Kidney epithelial cell (primary cell): ENCODE measurements at places on chromosomes 6 and 20. TPM values are rescaled to one million over a fixed set of nuclear protein-coding genes. Genes with fewer than 3 reads are reported as not detected.

L3MBTL1 gene
- 6.0 and 14.6 TPM in 2 replicates for total RNA-seq

TPD52L2 gene
- 166 and 177 TPM in 2 replicates for total RNA-seq

SEMG1 gene
- not detected in 2 replicates for total RNA-seq

ZNF451 gene
- total RNA-seq: 34.4 and 37.2 TPM in 2 replicates

ZSCAN31 gene
- 4.0 and 5.6 TPM in 2 replicates for total RNA-seq

EFCAB8 gene
- not detected in 2 replicates for total RNA-seq

SLC13A3 gene
- total RNA-seq: 2.6 and 3.4 TPM in 2 replicates

FAM184A gene
- 2.0 and 4.0 TPM in 2 replicates for total RNA-seq

NHLRC1 gene
- 3.1 and 4.5 TPM in 2 replicates for total RNA-seq

ZC3H12D gene
- not detected in 2 replicates for total RNA-seq

MDFI gene
- total RNA-seq: 84.6 and 99.6 TPM in 2 replicates

SOX12 gene
- 10.2 and 13.1 TPM in 2 replicates for total RNA-seq

DDX43 gene
- 1.1 and 1.2 TPM in 2 replicates for total RNA-seq

RCAN2 gene
- total RNA-seq: 5.6 and 6.2 TPM in 2 replicates

ETV7 gene
- total RNA-seq: 6.8 and 8.4 TPM in 2 replicates

DNA sequence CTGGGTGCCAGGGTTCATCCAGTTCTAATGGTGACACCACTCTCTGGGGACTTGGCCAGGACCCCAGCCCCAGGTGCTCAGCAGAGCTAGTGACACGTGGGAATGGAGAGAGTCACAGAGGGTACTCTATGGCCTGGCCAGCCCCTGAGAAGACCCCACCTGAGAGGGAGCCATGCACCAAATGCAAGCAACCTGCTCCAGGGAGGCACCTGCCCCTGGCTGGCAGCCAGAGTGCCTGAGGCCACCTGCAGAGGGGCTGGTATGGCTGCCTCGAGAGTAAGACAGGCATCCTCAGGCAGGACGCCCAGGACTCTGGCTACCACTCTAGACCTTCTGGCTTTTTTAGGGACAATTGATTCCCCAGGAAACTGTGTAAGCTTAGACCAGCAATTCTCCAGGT lies 38.6 kb upstream of the CST7 start:
- DNase-seq: no peak

DNA sequence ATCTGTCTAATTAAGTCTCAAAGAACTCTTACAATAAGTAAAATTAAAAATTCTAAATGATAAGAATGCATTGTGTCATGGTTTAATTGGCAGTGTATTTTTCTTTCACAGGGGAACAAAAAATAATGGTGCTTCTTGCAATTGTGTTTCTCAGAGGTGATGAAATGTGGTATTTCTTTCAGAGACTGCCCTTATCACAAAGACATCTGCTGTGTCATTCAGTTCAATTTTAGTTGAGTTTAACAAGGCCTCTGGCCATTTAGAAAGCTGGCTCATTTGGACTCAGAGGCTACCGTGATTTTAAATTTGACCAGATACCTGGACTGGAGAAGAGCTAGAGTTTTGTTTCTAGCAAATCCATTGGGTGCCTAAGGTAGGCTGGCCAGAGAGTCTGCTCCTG lies 23.6 kb upstream of the ZNF831 start:
- no peak for DNase-seq

DNA sequence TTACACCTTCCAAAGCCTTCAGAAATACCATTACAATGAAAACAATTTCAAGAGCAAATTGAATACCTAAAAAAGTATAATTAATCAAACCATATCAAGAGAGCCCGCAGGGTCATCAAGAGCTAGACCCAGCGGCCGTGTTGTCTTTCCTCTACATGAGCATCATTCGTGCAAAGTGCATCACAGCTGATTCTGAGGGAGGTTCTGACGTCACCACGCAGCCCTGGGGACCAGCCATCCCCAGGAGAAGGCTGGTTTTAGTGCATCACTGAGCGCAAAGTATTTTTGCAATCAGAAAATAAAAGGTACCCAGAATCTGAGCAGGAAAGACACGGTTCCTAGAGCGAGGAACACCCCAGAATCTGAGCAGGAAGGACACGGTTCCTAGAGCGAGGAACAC lies 371.4 kb downstream of the CDH4 start:
- no peak for DNase-seq

DNA sequence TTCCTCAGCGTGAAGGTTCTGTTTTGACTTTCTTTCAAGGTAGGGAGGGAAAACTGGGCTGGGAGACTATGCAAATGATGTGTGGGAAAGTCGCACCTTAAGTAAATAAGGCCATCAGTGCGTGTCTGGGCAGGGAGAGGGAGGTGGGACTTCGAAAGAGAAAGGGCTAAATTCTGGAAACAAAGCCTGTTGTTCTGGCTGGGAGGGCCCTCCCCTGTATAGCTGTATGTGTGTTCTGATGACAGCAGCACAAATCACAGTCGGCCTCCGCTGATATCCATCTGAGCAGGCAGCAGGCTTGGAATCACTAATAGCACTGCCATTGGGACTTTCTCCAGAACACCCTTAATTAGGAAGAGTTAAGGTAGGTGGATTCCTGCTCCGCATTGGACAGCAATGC lies 19.2 kb downstream of the JAG1 start:
- no peak for DNase-seq

DNA sequence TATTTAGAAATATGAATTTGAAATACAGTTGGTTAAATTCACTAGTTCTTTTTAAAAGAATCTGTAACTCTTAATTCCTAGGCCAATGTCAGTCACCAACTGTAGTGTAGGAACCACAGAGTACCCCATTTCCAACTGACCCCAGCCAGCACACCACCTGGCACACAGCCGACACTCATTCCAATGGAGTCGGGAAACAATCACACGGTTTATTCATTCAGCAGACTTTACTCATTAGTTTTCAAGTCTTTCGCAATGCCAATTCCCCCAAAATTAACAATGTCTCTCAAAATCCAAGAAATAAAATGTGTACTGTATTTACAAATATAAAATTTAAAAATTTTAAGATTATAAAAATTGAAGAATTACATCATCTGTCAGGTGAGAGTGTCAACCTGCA lies 13.5 kb downstream of the ARG1 start:
- no peak for DNase-seq

GRCh38 chr20:50385733-50386640 lies 124.2 kb upstream of the PTPN1 start:
- no peak for DNase-seq

- DNase-seq: no peak
Observed at GRCh38 chr6:154995254-154996015, at the start of gene TIAM2. Gene TIAM2 (plus strand): TSS chr6:154995315. CDS start chr6:155129224, 133,909 bp downstream.

DNA sequence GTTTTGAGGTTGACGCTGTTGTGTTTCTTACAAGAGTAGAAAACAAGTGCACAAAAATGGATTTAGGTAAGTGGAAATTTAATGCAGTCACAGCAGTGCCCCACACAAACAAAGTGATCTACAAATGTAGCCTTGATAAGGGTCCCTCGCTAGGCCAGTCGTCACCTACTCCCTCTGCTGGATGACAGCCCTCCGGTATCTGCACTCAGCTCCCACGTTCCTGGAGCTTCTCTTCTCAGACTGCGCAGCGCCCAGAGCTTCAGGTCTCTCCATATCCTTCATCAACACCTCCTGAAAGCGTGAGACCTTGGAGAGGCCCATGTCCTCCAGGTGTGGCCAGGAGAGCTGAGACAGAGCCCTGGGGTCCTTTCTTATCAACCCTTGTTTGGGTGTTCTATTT lies 58.3 kb upstream of the MAP3K4 start:
- no peak for DNase-seq

DNA sequence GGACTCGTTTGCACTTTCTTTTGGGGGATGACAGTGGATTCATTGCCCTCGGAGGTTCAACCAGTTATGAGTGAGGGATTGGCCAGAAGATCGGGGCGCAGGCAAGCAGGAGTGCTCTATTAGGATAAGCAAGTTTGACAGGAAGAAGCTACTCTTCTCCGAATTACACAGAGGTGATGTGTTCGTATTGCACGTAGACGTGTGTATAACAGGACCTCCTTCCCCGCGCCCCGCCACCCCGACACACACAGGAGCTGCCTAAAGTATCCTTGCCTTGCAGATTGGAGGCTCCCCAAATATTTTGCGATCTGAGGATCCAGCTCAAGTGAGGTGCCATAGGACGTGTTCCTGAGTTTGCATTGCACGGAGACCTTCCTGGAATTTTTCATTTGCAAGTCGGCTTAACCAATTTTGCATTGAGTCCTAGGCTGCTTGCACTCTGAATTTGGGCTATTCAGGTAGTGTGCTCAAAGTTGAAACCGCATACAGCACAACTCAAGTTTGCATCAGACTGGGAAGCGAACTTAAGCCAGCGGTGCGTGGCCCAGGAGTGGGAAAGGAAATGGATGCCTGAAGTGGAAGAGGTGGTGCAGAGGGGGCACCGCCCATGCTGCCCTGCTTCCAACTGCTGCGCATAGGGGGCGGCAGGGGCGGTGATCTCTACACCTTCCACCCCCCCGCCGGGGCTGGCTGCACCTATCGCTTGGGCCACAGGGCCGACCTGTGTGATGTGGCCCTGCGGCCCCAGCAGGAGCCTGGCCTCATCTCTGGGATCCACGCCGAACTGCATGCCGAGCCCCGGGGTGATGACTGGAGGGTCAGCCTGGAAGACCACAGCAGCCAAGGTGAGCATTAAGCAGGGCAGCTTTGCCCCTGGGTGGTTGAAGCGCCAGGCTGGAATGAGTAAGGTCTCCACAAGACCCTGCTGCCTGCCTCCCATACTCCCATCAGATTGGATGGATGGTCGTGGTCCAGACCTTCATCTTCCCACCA lies 770 bp downstream of the TCF19 start:
- DNase-seq: no peak

DNA sequence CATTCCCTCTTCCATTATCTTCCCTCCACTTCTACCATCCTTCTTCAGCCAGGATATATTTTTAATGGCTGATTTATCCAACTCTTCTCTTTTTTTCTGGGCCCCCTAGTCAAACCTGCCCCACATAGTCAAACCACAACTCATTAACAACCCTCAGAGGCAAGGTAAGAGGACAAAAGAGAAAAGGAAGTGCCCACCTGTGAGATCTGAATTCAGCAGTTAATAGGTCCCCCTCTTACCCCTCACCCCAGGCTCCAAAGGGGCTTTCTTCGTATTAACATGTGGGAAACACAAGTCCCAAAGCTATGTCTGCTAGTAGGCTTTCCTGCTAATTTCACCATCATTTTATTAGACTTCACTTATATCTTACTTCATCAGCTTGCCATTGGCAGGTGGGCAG lies 44.1 kb upstream of the TSPYL1 start:
- no peak for DNase-seq

GRCh38 chr6:105137388-105137787 lies 42.4 kb downstream of the POPDC3 start:
- no peak for DNase-seq

GRCh38 chr6:68040312-68040778 lies 594.7 kb upstream of the ADGRB3 start:
- DNase-seq: no peak

- DNase-seq: no peak
Observed at GRCh38 chr6:19261642-19262041, 575.5 kb upstream of the ID4 start.

DNA sequence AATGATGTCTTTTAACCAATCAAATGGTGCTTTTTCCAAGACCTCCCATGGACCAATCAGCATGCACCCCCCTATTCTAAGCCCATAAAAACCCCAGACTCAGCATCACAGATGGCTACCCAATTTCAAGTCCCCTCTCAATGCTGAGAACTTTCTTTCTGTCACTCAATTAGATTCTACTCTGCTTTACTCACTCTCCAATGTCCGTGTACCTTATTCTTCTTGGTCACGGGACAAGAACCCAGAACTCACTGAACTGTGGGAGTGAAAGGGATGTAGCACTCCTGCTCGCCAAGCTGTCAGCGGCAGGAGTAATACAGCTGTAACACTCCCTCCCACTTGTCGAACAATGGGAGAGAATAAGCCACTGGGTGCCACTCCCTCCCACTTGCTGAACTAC lies 20.8 kb upstream of the MAP7 start:
- no peak for DNase-seq

GRCh38 chr6:96926425-96926824 lies 1.9 kb downstream of the KLHL32 start:
- no peak for DNase-seq

- DNase-seq: no peak
Observed at GRCh38 chr6:88512951-88513350, 346.8 kb upstream of the CNR1 start.

GRCh38 chr20:36267605-36268381 lies 31.5 kb downstream of the AAR2 start:
- no peak for DNase-seq

DNA sequence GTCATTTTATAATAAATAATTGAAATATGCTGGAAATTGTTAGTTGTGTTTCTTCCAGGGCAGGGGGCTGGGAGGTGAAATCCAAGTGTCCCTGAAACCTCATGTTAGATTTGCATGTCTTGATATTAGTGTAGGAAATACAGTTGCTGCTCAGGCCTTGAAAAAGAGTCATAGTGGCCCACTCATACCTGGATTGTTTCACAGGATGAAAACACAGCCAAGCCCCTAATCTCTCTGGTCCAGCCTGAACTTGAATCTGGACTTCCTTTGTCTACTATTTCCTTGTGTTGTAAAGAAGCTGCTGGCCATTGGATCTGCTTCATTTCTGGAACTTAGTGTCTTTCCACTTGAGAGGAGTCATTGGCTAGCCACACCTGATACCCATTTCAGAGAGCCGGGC lies 108.8 kb upstream of the JARID2 start:
- no peak for DNase-seq

DNA sequence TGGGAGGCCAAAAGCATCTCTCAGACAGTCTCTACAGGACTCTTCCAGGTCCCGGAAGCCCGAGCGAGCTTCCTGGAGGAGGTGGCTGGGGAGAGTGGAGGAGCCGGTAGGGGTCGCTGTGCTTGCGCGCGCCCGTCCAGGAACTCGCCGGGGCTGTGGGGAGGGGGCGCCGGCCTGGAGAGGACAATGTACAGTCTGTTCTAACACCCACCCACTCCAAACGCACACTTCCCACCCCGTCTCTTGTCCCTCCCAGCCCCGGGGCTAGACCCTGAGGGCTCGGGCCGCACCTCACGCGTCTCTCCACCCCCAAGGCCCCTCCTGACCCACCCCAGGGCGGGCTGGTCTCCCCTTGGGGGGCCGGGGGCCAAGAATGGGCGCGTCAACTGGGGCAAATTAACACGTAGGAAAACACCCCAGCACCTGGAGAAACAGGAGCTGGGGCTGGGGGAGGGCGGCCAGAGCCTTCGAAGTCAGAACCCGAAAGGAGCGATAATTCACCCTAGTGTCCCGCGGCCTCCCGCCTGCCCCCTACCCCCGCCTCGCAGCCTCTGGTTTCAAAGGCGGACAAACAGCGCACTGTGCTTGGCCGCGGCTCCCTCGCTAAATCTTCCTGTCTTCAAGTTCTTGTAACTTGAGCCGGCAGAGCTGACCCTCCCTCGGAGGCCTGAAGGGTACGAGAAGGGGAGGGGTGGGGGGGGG lies 103.2 kb upstream of the FOXP4 start:
- DNase-seq: no peak

DNA sequence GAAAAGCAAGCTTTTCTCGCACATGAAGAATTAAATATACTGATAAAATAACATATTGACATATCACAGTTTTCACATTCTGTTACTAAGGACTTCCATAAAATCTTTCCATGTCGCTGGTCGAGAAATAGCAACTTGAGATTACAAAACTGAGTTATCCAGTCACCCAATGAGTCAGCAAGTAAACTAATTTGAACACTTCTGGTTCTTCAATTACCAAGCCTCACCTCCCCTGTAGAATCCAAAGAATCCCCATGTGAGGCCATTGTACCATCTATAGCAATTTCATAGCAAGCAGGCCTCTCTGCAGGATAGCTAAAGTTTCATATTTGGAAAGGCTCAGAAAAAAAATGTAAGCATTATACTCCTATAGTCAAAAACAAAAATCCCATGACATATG lies 87.3 kb downstream of the PKHD1 start:
- peak; percentile 28 for DNase-seq
